ENCODE measurements at places on chromosomes 1 and 21. TPM values are rescaled to one million over a fixed set of nuclear protein-coding genes. Genes with fewer than 3 reads are reported as not detected.

The PTPRC gene
- total RNA-seq, result 62.9 TPM

The HMCN1 gene
- 0.13 TPM for total RNA-seq

The OPTC gene
- total RNA-seq, result not detected

The SH2D2A gene
- 33.6 TPM for total RNA-seq

The KCNH1 gene
- not detected for total RNA-seq

The ANGPTL3 gene
- total RNA-seq, result not detected

The MYBPH gene
- total RNA-seq, result not detected

The ADCY10 gene
- 0.20 TPM for total RNA-seq

The TAF13 gene
- total RNA-seq, result 35.3 TPM

The HNRNPR gene
- total RNA-seq, result 253 TPM

The KRTAP6-3 gene
- total RNA-seq, result not detected

The YY1AP1 gene
- total RNA-seq, result 50.3 TPM

The PPP2R5A gene
- total RNA-seq, result 70.9 TPM

The OR14K1 gene
- total RNA-seq, result not detected

The SUCO gene
- total RNA-seq, result 15.9 TPM

The TEX38 gene
- not detected for total RNA-seq

The GNAT2 gene
- total RNA-seq, result 0.16 TPM

The S100A8 gene
- total RNA-seq, result 0.42 TPM

The CENPF gene
- 98.2 TPM for total RNA-seq

The ERICH3 gene
- not detected for total RNA-seq

The SYTL1 gene
- total RNA-seq, result 6.0 TPM

The ATPAF1 gene
- total RNA-seq, result 24.2 TPM

The RIMS3 gene
- total RNA-seq, result 1.2 TPM
